ENCODE measurements at places on chromosomes 1 and 21.

DNA sequence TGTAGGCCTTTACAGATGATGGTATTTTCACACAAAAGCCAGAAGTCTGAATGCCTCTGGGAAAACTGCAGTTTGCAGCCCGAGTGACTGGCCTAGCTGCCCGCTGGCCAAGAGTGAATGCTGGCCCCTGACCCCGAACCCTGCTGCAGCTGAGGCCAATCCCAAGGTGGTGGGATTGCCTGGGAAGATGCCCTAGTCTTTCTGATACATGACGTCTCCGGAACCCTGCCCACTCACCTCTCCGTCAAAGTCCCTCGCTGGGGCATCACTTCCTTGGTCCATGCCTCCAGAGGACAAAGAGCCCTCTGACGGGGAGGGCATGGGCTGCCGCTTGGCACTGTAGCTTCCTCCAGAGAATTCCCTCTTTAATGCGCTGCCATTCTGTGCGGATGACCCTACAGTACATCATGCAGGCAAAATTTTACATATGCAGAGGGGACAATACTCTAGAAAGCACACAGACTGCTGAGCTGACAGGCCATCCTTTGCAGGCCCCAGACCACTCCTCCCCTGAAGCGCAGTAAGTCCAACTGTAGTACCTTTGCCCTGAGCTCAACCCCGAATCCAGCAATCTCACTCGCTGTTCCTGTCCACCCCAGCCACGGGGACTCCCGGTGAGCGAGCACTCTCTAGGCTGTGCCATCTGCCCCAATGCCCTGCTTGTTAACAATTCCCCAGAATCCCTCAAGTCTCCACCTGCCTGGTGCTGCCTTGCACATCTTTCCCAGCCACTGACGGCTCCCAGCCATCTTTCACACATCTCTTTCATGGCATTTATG, 54.7 kb downstream of the COQ8A start:
- DNase-seq = no peak

- DNase-seq = no peak
Observed at GRCh38 chr1:234624724-234625117, 14.7 kb upstream of the IRF2BP2 start.

- DNase-seq = no peak
Observed at GRCh38 chr1:79079770-79080169, 73.2 kb upstream of the ADGRL4 start.

GRCh38 chr1:65084066-65084465, 63.9 kb upstream of the AK4 start:
- no peak for DNase-seq

- DNase-seq = no peak
Observed at GRCh38 chr1:92843046-92843423, 11.2 kb downstream of the RPL5 start.

GRCh38 chr1:180262628-180263488, 32.8 kb downstream of the LHX4 start:
- DNase-seq = no peak

- no peak for DNase-seq
Observed at GRCh38 chr1:112502826-112503225, 5.9 kb upstream of the WNT2B start.

DNA sequence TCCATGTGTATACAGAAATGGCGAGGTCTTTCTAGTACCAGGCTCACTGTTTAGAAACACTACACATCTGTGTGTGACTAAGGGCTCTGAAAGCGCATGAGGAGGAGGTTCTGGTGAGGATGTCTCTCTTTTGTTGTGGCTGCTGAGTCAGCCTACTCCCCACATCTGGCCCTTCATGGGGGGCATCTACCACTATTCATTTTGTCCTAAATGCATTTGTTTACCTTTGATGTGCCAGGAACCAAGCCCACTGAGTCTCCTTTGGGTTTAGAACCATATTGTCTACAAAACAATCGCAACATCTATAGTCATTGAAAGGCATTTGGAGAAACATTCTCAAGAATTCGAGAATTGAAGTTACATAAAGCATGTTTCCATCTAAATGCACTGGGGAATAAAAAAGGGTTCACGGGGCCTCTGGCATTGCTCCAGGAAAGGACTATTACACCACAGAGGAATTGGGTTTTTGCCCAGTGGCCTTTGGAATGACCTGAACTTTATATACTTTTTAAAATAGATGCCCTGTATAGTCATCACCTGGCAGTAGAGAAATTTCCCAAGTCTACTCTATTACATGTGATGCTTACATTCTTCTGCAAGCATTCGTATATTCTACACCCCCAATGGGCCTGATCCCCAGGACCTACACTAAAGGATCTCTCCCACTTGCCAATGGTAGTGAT, 35.1 kb upstream of the ADORA3 start:
- no peak for DNase-seq

- DNase-seq = no peak
Observed at GRCh38 chr1:42177541-42177981, 13.0 kb upstream of the GUCA2A start.

DNA sequence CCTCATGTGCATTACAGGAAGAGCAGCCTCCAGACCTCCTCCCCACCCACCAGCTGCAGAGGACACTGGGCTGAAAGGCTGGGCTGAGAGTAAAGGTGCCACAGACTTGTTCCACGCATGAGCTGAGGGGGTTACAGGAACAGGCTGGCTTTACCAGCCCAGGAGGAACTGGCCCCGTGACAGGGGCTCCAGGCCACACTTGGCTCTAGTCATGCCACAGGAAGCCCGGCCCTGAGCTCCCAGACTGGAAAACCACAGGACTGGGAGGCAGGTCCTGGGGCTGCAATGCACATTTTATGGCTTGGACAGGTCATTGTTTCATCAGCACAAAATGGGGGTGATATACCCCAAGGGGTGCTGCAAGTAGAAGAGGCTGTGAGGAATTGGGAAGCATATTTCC, 35.6 kb downstream of the GPA33 start:
- DNase-seq = no peak

DNA sequence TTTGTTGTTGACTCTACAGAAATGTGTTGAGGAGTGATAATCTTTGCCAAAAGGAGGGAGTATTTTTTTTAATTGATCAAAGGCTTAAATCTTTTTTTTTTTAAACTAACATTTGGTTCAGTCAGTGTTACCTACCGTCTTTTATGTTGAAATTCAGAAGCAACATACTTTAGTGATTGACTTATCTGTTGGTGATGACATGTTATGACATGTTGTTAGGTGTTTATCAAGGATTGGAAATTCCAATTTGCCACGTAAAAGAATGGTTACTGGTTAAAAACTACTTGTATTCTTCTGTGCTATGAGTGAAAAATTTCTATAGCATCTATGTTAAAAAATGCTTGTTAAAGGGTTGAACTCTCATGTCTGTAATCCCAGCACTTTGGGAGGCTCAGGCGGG, 61.2 kb downstream of the DNM3 start:
- DNase-seq = no peak

DNA sequence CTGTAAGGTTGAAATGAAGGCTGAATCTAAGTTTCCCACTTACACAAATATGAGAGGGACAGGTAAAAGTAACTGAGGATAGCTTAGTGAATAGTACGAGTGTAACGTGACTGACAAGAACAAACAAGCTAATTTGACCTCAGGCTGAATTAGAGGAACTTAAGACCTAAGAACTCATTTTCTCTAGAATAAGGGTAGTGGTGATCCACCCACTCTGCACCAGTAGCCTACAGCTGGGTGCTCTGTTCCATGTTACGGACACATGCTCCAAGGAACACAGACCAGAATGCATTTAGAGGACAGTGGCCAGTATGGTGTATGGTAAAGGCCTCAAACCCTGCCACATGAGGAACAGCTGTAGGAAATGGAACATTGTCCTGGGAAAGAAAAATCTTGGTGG, 14.9 kb upstream of the TMEM9 start:
- no peak for DNase-seq

DNA sequence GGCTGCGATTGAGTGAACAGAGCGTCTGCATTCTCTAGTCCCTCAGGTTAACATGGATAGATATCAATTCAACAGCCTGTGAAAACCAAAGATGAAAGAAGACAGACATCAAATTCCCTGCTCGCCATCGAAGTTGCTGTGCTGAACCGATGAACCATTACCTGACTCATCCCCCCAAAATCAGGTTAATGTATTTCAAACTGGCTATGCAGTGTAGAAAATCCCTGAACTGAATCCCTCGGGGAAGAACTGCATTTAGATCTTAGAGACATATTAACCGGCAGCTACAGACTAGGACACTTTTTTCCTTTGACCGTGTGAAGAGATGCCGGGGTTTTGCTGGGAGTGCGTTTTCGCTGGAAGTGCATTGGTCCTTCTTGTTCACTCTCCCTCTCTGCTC, 213.2 kb upstream of the KIAA0040 start:
- DNase-seq = no peak

DNA sequence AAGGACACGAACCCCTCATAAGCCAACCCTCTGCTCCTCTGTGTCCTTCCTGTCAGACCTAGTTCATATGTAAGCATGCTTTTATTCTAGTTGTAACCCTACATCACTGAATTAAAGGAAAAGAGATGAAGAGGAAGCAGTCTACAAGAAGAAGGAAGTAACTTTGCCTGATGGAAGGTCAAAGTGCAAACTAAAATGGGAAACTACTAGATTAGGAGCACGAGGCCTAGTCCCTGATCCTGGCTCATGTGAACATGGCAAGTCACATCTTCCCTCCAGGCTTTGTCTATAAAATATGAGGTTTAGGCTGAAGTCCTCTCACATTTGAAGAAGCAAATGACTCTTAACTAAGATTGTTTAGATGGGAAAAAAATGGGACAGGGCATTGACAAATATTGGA, 13.2 kb downstream of the ZMYND12 start:
- DNase-seq = no peak

DNA sequence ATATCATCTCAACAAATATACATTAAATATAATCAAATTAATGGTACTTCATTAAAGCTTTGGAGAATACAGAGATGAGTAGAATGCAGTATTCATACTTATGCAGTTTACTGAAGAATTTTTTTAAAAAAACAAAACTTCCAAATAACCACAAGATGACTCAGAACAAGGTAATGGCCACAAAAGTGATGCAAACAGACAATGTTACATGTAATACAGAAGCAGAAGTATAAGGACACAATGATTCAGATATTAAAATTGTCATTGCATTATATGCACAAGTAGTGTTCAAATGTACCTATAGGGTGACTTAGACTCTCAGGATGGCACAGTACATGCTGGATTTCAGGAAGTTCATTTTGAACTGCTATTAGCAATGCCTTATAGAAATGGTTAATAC, 227.2 kb upstream of the ST6GALNAC5 start:
- DNase-seq = no peak

DNA sequence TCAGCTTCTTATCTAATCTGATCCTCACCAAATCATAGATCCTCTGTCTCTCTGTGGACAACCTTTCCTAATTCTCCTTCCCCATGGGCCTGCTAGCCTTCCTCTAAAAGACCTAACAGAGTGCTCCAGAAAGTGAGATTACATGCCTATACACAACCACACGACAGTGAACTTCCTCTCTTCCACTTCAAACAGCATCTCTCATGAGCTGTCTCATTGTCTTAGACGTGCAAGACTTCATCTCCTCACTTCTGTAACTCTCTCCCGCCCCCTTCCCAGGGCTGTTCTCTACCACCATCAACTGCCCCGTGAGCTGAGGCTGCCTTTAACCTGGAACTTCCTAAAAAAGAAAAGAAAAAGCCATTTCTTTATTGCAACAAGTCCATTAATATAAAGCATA, 14.1 kb upstream of the A3GALT2 start:
- DNase-seq = no peak

DNA sequence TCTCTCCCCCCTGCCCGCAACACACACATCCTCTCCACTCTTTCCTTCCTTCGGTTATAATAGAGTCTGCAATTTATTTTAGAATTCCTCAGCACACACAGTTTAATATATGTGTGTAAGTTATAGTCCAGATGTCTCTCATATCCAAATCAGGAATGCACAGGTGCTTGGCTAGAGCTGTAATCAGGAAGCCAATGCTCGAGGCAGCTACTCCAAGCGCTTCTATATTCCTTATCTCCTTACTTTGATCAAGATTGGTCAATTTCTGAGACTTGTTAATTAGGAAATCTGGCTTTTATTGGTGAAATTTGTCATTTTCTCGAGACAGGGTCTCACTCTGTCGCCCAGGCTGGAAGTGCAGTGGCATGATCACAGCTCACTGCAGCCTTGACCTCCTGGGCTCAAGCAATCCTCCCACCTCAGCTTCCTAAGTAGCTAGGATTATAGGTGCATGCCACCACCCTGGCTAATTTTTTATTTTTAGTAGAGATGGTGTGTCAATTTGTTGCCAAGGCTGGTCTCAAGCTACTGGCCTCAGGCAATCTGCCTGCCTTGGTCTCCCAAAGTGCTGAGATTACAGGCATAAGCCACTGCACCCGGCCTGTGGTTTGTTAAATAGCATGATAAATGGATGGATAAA, 27.7 kb downstream of the RPL5 start:
- peak; percentile 38 for DNase-seq

Data from CD4-positive, alpha-beta T cell treated with Interleukin-17A for 4 hours (primary cell).